T-helper 2 cell treated with Interferon-gamma antibody and Interleukin-4, amounts not matched to agents 100 ng/mL and 5 ng/mL, for 36 hours (primary cell): ENCODE measurements at places on chromosomes 4 and X. TPM values are rescaled to one million over a fixed set of nuclear protein-coding genes. Genes with fewer than 3 reads are reported as not detected.

The PLS3 gene
- 2.0 and 3.8 TPM in 2 replicates for total RNA-seq

The CFP gene
- total RNA-seq = 14.8 and 19.3 TPM in 2 replicates

The GPC3 gene
- total RNA-seq = 0.45 and 0.59 TPM in 2 replicates

The HSFX4 gene
- 0.20 TPM in 1 of 2 replicates, not detected in the other for total RNA-seq

The UGT8 gene
- total RNA-seq = 0.14 TPM in 1 of 2 replicates, not detected in the other

The ABCE1 gene
- 95.9 and 96.9 TPM in 2 replicates for total RNA-seq

The PDCL2 gene
- total RNA-seq = not detected in 2 replicates

The IKBKG gene
- 41.9 and 45.1 TPM in 2 replicates for total RNA-seq

The CTAG2 gene
- not detected in 2 replicates for total RNA-seq

The CCDC120 gene
- total RNA-seq = 7.1 and 8.7 TPM in 2 replicates

The ERCC6L gene
- total RNA-seq = 10.8 and 11.4 TPM in 2 replicates

The STOX2 gene
- total RNA-seq = 0.02 TPM in 1 of 2 replicates, not detected in the other

The G6PD gene
- total RNA-seq = 67.9 and 68.2 TPM in 2 replicates

The SLC4A4 gene
- 1.8 and 1.9 TPM in 2 replicates for total RNA-seq

The RS1 gene
- not detected in 2 replicates for total RNA-seq

The CDX4 gene
- not detected in 2 replicates for total RNA-seq

The SCRG1 gene
- not detected in 2 replicates for total RNA-seq

The WAS gene
- 155 and 160 TPM in 2 replicates for total RNA-seq

The PRRG3 gene
- total RNA-seq = not detected in 2 replicates

The KCNE5 gene
- total RNA-seq = 0.27 and 0.32 TPM in 2 replicates

The SPARCL1 gene
- total RNA-seq = not detected in 2 replicates

The RASGEF1B gene
- 0.57 and 1.1 TPM in 2 replicates for total RNA-seq

The TMEM144 gene
- total RNA-seq = 0.14 TPM in 1 of 2 replicates, not detected in the other

The SSX1 gene
- total RNA-seq = not detected in 2 replicates

The ITIH6 gene
- total RNA-seq = not detected in 2 replicates

The SH3BP2 gene
- 73.7 and 76.0 TPM in 2 replicates for total RNA-seq

The ADD1 gene
- 250 and 254 TPM in 2 replicates for total RNA-seq

The DRD5 gene
- total RNA-seq = not detected in 2 replicates

The ARSJ gene
- total RNA-seq = not detected in 2 replicates

The SLC10A4 gene
- total RNA-seq = 0.14 TPM in 1 of 2 replicates, not detected in the other

The MAGED1 gene
- 36.9 and 42.0 TPM in 2 replicates for total RNA-seq

The P2RY10 gene
- total RNA-seq = 62.6 and 69.7 TPM in 2 replicates

The ETDB gene
- total RNA-seq = not detected in 2 replicates

The ETNPPL gene
- not detected in 2 replicates for total RNA-seq

The FGB gene
- not detected in 2 replicates for total RNA-seq

The ARAF gene
- total RNA-seq = 85.1 and 94.2 TPM in 2 replicates

The CXCL9 gene
- 0.09 and 0.23 TPM in 2 replicates for total RNA-seq

The AFM gene
- total RNA-seq = not detected in 2 replicates

The USP27X gene
- 1.3 TPM in 2 replicates for total RNA-seq

The PRKX gene
- total RNA-seq = 125 and 126 TPM in 2 replicates

The CYSLTR1 gene
- 29.9 and 30.2 TPM in 2 replicates for total RNA-seq

The ARHGAP4 gene
- 245 and 265 TPM in 2 replicates for total RNA-seq

The GAB3 gene
- total RNA-seq = 8.6 and 9.4 TPM in 2 replicates

The KLHL13 gene
- total RNA-seq = 0.25 and 0.84 TPM in 2 replicates
